SW 1271 (cell line): ENCODE measurements at places on chromosomes 7 and 10.

DNA sequence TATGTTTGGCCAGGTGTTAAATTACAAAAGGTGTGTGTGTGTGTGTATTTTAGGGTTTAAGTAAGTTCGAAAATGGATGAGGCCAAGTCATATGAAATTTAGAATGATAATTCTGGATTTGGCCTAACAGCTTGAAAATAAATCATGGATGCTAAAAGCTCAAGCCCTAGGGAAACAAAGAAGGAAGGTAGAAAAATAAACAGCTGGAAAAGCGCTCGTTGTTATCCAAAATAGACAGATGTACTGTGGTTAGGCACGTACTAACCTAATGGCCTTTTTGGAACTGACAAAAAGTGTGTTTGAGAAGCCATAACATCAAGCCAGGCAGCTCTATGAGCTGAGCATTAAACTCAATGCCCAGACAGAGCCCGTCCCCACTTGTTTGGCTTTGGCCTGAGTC, 17.5 kb upstream of the PALS2 start:
- DNase-seq, result no peak

DNA sequence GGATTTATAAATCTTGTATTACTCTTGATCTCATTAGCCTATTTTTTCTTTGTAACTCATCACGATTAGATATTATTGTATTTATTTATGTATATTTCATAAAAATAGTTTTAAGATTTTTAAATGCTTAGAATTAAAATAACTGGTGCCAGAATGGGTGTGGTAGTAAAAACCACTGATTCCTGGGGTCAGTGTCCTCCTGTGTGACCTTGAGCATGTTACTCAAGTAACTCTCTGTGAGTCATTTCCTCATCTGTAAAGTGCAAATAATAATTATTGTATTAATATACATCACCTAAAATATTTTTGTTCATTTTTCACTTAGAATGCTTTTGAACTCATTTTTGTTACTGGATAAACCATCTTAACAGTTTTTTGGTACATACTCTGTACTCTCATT, 91.3 kb upstream of the TMEM229A start:
- no peak for DNase-seq

GRCh38 chr10:129332476-129332875, 134.6 kb upstream of the MGMT start:
- peak; percentile 0 for DNase-seq

GRCh38 chr7:92557808-92558362, 29.3 kb downstream of the RBM48 start:
- DNase-seq, result no peak

- DNase-seq, result no peak
Observed at GRCh38 chr10:102421757-102422512, 1.3 kb downstream of the FBXL15 start.

DNA sequence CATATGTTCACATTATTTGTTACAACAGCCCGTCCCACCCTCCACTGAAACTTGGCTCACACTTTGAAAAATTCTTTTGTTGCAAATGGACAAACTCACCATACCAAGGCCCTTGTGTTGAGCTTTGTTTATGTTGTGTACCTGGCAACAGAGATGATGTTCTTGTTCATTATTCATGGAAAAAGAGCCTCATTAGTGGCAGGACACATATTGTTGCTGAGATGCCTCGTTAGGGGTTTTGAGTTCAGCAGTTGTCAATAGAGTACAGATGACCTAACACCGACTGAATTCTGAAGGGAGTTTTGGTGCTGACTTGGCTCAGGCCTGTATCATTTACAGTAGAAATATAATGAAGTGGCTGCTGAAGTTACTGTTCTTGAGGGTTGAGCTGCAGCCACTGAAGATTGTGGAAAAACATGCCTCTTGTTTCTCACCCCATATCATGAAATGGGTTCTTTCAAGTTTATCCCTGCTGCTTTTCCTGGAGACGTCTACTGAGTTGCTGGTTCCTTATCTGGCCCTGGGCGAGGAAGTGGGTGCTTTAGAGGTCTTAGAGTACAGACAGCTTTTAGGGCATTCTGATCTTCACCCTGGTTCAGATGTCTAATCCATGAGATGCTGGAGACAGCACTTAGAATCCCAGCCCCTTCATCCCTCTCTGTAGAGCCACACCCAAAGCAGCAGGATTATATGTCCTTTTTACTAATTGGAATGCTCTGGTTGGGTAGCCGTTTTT, 149.7 kb downstream of the WNT2 start:
- no peak for DNase-seq

DNA sequence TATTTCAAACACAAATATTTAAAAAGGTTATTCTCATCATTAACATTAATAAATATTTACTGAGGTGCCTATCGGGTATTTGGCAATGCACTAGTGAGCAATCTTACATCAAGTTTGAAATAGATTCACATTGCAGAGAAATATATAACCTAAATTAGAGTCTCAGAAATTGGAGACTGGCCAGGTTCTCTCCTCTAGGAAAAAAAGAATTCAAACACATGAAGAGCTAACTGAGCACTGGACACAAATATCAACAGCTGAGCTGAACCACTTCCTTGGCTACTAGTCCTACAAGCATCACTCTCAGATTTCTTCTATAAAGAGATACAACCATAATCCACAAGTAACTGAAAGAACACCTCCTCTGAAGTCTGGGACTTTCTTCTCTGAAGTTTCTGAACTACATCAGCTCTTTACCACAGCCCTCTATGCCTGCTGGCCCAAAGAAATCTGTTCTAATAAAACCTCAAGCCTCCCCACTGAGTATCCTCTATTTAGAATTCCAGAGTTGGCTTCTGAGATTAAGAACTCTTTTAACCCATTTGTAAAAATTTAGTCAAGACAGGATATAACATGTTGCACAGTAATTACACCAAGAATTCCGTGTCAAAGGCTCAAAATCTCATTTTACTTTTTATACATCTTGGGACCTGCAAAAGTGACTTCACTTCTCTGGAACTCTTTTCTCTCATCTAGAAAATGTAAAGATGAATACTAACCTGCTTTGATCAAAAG, 45.2 kb downstream of the MTERF1 start:
- no peak for DNase-seq

DNA sequence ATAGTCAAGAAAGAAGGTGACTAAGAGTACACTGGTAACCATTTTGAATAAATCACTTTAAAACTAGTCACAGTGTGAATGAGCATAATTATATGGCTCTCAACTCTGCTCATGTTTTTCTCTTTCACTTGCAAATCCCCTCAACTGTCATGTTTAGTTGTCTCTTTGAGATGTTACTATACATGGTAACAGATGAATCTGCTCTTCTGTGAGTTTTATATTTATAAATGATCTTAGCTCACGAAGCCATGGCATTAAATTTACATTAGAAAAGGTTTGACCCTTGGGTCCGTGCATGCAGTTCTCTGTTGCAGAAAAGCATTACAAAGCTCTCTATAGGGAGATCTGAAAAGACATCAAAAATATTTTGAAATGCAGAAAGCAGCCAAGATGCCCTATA, 33.0 kb upstream of the LRRTM3 start:
- no peak for DNase-seq

- peak; percentile 63 for DNase-seq
Observed at GRCh38 chr10:31930023-31930751, 1.6 kb upstream of the ARHGAP12 start.

GRCh38 chr10:111107023-111107422, 30.2 kb downstream of the ADRA2A start:
- DNase-seq, result no peak

- no peak for DNase-seq
Observed at GRCh38 chr10:116632596-116633215, 12.0 kb downstream of the PNLIPRP2 start.

GRCh38 chr7:108290459-108291151, 160.4 kb upstream of the LAMB4 start:
- DNase-seq, result no peak

DNA sequence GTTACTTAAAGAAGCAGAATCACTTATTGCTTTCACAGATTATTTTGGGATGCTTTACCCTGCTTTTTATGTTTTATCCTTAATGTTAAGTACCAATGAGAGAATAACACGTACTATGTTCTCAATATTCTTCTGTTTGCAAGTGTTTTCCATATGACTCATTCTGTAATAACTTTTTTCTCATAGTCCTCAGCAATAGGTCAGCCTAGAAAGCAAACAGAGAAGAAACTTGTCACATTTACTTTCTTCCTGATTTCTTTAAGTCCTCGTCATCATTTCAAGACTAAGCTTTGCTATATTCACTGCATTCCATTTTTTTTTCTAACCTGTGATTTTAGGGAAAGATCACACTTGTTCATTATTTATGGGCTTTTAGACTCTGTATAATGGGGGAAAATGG, 6.8 kb upstream of the AGR2 start:
- no peak for DNase-seq

- DNase-seq, result no peak
Observed at GRCh38 chr7:78528964-78529363, 730.4 kb downstream of the PHTF2 start.

GRCh38 chr7:27875061-27875460, 135.1 kb downstream of the TAX1BP1 start:
- no peak for DNase-seq

DNA sequence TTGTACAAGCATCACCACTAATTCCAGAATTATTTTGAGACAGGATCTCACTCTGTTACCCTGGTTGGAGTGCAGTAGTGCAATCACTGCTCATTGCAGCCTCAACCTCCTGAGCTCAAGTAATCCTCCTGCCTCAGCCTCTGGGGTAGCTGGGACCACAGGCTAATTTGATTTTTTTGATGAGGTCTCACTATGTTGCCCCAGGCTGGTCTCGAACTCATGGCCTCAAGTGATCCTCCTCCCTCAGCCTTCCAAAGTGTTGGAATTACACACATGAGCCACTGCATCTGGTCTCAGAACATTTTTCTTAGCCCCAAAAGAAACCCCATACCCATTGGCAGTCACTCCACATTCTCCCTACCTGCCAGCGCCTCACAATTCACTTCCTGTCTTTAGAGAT, 3.5 kb upstream of the WBP1L start:
- DNase-seq, result no peak

- DNase-seq, result no peak
Observed at GRCh38 chr7:4245866-4246470, 436.1 kb upstream of the FOXK1 start.

GRCh38 chr7:112453505-112454171, 3.4 kb downstream of the IFRD1 start:
- DNase-seq, result no peak

DNA sequence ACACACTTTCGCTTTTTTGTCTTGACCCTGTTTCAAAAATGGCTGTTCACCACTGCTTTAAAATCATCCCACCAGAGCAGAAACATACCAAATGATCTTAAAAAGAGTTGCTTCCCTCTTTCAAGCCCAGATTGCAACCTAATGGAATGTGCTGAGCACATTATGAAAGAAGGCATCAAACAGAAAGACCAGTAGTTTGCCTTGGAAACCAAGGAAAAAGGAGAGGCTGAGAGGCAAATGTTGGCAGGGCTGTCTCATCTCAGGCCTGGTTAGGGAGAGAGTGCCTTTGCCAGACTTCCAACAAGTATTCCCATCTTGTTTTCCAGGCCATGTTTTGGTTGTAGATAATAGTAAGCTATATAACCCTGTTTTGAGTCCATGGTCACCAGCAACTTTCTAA, 64.3 kb downstream of the ABCB4 start:
- no peak for DNase-seq

DNA sequence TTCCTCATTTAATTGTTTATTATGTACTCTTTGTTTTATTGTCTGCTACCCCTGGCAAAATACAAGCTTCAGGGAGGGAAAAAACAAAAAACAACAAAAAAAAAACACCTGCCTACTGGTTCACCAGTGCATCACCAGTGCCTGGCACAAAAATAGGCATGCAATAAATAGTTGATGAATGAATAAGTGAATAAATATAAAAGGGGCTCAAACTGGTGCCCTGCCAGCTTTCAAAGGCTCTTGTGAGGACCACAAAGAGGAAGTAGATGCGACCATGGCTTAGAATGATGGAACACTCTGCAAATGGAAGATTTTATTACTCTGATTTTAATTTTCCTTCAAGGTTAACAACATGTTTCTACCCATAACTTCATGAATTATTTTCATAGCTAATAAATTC, 213.0 kb upstream of the INHBA start:
- no peak for DNase-seq

- DNase-seq, result no peak
Observed at GRCh38 chr7:968205-969105, 6.9 kb downstream of the COX19 start.

GRCh38 chr7:7251742-7252141, 69.4 kb downstream of the C1GALT1 start:
- no peak for DNase-seq

DNA sequence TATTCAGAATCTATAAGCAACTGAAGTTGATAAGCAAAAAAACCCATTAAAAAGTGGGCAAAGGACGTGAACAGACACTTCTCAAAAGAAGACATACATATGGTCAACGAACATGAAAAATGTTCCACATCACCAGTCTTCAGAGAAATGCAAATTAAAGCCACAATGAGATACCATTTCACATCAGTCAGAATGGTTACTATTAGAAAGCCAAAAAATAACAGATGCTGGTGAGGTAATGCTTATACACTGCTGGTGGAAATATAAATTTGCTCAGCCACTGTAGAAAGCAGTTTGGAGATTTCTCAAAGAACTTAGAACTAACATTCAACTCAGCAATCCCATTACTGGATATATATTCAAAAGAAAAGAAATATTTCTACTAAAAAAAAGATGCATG, 332.8 kb upstream of the PLXDC2 start:
- DNase-seq, result no peak

- DNase-seq, result no peak
Observed at GRCh38 chr10:102776779-102777456, 33.2 kb downstream of the WBP1L start.

DNA sequence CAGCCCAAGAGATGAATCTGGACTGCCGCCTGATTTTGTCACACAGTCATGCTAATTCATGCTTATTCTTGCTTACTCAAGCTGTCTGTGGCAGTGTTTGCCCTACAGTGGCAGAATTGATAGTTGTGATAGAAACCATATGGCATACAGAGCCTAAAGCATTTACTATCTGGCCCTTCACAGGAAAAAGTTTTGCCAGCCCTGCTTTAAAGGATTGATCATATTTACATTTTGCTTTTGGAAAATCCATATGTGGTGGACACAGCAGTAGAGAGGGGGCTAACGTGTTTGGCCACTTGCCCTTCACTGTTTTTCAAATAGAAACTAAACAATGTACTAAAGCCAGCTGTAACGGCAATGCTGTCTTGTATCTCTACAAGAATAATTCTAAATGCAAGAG, 974.0 kb upstream of the GHITM start:
- DNase-seq, result no peak

DNA sequence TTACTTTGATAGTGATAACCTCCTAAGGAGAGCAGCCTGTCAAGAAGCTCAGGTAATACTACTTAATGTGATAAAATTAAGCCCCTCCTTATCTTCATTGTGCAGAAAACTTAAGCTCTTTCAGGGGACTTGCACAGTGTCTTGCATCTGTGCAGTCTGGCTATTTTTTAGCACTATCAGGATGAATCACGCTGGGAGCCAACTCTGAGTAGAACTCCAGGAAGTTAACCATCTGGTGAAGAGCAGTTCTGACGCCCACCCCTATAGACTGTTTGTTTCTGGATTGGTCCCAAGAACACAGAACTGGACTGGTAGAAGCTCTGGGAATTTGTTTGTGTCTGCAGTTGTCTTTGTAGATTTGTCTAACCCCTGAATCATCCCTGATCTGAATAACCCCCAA, 41.9 kb downstream of the AGK start:
- no peak for DNase-seq

GRCh38 chr10:133275684-133276092, 980 bp downstream of the ADAM8 start:
- DNase-seq, result no peak

GRCh38 chr7:997404-998395, 14.7 kb downstream of the CYP2W1 start:
- DNase-seq, result no peak
